ENCODE measurements at places on chromosomes 1 and 21. TPM values are rescaled to one million over a fixed set of nuclear protein-coding genes. Genes with fewer than 3 reads are reported as not detected.

PROK1 gene
- total RNA-seq, result not detected

PLA2G5 gene
- total RNA-seq, result 5.0 TPM

CYP4A11 gene
- total RNA-seq, result 1.1 TPM

REN gene
- not detected for total RNA-seq

ASCL5 gene
- total RNA-seq, result not detected

GCSAML gene
- total RNA-seq, result 0.18 TPM

EDEM3 gene
- total RNA-seq, result 43.8 TPM

FLG2 gene
- 1.7 TPM for total RNA-seq

C1QTNF12 gene
- total RNA-seq, result not detected

KRTAP21-2 gene
- not detected for total RNA-seq

CSMD2 gene
- total RNA-seq, result 1.2 TPM

FMOD gene
- 11.9 TPM for total RNA-seq

TNFRSF4 gene
- total RNA-seq, result 9.1 TPM

GUCA2B gene
- total RNA-seq, result 35.5 TPM

NCAM2 gene
- 0.35 TPM for total RNA-seq

AQP10 gene
- not detected for total RNA-seq

CD1E gene
- not detected for total RNA-seq

FASLG gene
- not detected for total RNA-seq

OR2T33 gene
- total RNA-seq, result not detected

TINAGL1 gene
- total RNA-seq, result 177 TPM

HCRTR1 gene
- total RNA-seq, result not detected

RORC gene
- 57.6 TPM for total RNA-seq

S100A2 gene
- total RNA-seq, result not detected

ODR4 gene
- total RNA-seq, result 16.5 TPM

JMJD4 gene
- 26.1 TPM for total RNA-seq

Data from Peyer's patch (tissue), 4 donors.